ENCODE measurements at places on chromosomes 13 and 19.

GRCh38 chr13:107266657-107267056, 698.7 kb upstream of the ARGLU1 start:
- DNase-seq: no peak

- no peak for DNase-seq
Measured at GRCh38 chr19:5290336-5291262, 50.0 kb downstream of the PTPRS start.

GRCh38 chr19:21128901-21129698, 12.7 kb upstream of the ZNF431 start:
- no peak for DNase-seq

DNA sequence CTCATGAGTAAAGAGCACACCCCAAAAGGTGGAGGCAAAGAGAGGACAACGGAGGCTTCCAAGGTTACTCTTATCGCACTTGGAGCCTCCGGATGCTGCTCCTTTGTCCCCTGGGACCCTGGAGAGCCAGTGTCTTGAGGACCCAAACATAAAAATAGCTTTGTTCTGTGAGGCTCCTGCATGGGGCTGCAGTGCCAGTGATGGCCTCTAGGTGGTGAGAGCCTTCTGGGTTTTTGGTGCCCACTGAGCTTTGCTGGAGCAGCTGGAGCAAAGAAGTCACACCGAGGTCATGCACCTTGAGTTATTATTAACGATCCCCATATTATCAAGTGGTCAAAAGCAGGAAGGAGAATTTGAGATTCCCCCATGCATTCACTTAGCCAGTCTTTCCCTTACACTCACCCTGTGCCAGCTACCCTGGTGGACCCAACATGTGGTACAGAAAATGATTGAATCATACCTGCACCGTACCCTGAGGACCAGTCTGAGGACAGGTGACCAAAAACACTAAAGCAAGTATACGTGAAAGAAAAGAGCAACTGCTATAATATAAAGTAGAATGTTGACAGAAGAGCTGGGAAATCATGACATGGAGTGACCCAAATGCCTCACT, 41.5 kb downstream of the ZNF682 start:
- DNase-seq: no peak

DNA sequence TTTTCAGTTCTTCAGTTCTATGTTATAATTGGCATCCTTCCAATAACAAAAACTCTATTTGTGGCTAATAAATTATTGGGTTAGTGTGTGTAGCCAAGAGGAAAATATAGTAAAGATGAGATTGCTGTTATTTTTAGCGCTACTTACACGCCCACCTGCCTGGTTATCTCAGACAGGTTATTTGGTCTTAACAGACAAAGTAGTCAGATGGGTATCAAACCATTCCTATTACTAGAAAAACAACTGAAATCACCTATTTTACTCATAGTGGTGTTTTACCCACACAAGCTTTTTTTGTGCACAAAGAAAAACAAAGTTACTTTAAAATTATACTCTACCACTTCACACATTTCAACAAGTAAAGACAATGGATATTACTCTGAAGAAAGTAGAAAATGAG, 151.2 kb downstream of the TBC1D4 start:
- DNase-seq: no peak

GRCh38 chr19:47663911-47664771, 49.1 kb upstream of the EHD2 start:
- no peak for DNase-seq

GRCh38 chr19:53704011-53704410, 72.2 kb downstream of the DPRX start:
- DNase-seq: no peak

DNA sequence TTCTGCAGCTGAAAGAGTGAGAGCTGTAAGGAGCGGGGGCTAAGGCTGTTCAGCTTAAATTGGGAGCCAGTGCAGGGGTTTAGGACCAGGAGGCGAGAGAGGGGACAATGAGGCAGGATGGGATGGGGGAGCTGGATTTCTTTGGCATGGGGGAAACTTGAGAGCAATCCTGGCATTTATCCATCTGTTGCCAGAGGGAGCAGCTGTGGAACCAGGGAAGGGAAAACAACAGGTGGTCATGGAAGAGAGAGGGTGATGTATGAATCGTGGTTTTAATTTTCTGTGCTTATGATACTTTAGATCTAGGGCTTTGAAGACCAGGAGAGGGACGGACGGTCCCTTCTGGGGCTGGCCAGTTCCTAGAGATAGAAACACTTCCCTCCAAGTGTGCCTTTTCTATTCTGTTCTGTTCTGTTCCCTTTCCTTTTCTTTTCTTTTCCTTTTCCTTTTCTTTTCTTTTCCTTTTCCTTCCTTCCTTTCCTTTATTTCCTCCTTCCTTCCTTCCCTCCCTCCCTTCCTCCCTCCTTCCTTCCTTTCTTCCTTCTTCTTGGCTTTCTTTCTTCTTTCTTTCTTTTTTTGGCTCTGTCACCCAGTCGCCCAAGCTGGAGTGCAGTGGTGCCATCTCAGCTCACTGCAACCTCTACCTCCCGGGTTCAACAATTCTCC, 16.0 kb upstream of the CCL25 start:
- no peak for DNase-seq

DNA sequence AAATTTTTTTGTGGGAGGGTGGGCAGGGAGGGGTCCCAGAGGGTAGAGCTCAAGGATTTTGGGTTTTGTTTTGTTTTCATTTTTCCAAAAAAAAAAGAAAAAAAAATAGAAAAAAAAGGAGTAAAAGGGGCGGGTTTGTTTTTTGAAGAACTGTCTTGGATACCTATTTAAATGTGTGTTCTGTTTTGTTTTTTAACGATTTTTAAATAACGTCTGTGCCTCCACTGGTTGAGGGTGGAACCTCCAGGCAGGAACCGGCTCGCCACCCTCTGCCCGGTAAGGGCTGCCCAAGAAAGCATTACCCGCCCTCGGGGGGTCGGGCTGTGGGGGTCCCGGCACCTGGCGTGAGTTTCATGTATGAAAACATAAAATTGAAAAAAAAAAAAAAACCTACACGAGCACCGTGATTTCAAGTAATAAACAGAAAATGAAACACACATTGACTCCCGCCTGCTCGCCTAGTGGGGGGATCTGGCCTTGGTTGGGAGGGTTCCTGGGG, 10.4 kb downstream of the MIDN start:
- DNase-seq: no peak

DNA sequence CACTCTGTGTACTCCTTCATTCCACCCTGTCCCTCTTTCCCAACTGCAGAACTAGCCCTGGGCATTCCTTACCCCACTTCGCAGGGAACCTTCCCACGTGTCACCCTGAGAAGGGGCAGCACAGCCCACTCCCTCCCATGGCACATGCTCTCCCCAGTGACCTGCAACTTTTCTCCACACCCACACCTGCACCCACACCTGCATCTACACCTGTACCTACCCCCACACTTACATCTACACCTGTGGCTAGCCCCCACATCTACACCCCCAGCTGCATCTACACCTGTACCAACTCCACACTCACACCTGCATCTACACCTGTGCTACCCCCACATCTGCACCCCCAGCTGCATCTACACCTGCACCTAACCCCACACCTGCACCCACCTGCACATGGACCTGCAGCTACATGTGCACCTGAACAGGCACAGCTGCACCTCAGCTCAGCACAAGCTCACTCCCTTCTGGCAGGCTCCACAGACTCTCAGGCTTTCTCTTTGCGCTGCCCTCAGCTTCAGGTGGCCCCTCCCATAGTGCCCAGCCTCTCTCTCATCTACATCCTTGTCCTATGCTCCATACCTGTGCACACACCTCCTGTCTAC, 234.1 kb downstream of the TUBA3C start:
- DNase-seq: no peak

DNA sequence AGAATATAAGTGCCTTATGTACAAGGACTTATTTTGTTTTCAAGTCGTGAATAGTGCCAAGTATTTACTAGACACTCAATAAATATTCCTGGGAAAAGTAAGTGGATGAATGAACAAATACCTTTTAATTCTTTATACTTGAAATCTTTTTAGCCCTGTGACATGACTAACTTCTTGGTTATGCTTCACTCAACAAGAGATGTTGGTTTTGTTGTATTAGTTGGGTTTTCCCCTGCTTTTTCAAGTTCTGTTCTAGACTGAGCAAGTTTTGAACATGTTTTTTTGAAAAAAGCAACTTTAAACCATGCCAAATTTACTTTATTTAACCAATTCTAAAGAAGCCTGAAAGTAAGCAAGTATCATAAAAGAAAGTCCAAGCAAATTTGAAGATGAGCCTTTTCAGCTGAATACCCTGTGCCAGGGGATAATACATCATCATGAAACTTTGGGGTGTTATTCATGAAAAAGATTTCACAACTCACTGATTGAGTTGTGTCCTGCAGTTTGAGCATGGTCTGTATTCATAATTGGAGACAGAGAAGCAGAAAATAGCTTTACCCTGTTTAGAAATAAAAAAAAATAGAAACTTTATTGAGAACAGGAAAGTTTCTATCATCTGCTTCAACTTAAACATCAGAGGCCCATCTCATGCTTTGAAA, 11.1 kb downstream of the LMO7 start:
- no peak for DNase-seq

DNA sequence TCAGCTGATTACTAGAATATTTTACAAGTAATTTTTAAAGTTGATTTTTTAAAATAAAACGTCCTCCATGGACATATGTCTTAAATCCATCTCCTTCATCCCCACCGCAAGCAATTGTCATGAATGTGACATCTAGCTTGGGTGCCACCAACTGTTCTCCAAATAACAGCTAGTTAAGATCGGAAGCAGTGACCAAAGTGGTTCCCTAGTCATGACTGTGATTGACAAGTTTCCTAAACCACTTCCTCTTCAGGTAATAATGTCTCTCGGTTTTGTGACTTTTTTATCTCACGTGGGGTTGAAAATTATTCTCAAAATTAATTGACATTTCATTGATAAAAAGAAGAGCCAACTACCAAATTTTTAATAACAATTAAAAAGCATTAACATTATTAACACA, 135.3 kb upstream of the MIR17HG start:
- no peak for DNase-seq

- DNase-seq: no peak
Measured at GRCh38 chr19:1410136-1410786, 2.9 kb downstream of the DAZAP1 start.

GRCh38 chr13:66994097-66994496, 236.0 kb downstream of the PCDH9 start:
- no peak for DNase-seq

- DNase-seq: peak; percentile 15
Measured at GRCh38 chr13:113297370-113298042, 467 bp downstream of the LAMP1 start.

DNA sequence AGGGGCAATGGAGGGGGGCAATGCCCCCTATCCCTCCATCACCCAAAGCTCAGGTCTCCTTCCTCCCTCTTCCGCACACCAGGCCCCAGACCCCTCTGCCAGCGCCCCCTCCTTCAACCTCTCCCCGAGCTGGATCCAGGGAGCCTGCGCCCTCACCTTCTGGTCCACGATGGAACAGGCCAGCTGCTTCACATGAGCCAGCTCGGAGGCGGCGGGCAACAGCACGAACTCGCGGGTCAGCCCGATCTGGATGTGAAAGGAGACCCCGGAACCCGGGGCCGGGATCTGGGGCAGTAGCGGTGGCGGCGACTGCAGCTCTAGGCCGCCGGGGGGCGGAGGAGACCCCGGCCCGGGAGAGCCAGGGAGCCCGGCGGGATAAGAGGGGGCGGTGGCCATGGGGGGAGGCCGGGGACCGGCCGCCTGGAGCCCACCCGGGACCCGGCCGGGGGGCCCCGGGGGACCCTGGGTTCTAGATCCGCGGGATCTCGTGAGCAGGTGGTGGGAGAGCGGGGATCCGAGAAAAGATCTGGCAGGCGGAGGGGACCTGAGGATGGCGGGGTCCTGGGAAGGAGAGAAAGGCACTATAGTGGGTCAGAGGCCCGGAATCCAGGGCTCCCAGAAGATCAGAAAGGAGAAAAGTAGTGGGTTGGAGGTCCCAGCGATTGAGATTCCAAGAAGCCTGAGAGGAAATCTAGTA, 791 bp downstream of the PRKD2 start:
- DNase-seq: no peak

GRCh38 chr13:72808917-72809500, 27.1 kb downstream of the PIBF1 start:
- no peak for DNase-seq

- DNase-seq: peak; percentile 73
Measured at GRCh38 chr19:44141191-44142058, at the start of gene ZNF234. Gene ZNF234 (plus strand): TSS chr19:44141554. CDS start chr19:44144633, 3,079 bp downstream.

DNA sequence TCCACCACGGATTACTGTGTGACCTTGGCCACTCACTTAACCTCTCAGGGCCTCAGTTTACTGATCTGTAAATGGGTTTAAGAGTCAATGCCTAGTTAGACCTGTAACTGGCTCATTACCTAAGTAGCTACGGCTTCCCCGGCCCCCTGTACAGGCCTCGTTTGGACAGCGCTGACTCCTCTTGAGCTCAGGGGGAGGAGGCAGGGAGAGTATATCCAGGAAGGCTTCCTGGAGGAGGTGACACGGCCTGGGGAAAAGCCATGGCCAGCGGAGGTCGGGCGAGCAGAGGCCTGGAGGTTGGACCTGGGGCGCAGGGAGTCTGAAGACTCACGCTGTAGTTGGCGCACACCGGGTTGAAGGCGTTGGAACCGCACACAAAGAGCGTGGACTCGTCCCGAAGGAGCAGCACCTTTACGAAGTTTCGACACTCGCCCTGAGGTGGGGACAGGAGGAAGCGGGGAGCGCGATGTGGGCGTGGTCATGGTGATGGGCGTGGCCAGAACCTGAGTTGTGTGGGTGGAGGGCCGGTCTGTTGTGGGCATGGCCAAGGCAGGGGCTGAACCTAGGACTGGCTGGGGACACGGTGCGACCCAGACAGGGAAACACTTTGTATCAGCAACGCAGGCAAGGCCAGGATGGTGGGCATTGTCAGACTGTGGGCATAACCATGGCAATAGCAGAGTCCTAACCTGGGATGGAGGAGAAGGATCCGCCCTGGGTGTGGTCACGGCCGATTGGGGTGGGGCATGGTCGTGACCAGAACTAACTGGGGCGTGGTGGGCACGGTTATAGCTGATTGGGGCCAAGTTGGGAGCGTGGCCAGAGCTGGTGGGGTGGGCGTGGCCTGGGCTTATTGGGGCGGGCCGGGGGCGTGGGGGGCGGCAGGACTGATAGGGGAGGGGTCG, 3.6 kb downstream of the SEMA6B start:
- DNase-seq: no peak

DNA sequence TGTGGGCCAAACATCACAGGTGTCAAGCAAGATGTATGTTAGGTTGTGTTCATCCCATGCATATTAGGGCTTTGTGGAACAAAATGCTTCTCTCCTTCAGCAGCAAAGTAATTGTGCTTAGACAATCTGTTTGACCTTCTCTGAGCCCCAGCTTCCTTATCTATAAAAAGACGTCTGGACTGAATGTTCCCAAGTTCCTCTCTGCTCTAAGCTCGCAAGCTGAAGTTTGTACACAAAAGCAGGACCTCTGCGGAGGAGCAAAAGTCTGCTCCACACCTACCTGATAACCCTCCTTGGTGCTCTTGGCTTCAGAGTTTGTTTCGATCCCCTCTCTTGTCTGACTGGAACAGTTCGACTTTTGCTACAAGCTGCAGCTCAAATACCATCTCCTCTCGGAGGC, 95.7 kb upstream of the UBL3 start:
- no peak for DNase-seq
